ENCODE measurements at places on chromosomes 1 and 21. TPM values are rescaled to one million over a fixed set of nuclear protein-coding genes. Genes with fewer than 3 reads are reported as not detected.
A peak's percentile ranks its signal among the peaks of the same experiment; 100 is the strongest.

DNA sequence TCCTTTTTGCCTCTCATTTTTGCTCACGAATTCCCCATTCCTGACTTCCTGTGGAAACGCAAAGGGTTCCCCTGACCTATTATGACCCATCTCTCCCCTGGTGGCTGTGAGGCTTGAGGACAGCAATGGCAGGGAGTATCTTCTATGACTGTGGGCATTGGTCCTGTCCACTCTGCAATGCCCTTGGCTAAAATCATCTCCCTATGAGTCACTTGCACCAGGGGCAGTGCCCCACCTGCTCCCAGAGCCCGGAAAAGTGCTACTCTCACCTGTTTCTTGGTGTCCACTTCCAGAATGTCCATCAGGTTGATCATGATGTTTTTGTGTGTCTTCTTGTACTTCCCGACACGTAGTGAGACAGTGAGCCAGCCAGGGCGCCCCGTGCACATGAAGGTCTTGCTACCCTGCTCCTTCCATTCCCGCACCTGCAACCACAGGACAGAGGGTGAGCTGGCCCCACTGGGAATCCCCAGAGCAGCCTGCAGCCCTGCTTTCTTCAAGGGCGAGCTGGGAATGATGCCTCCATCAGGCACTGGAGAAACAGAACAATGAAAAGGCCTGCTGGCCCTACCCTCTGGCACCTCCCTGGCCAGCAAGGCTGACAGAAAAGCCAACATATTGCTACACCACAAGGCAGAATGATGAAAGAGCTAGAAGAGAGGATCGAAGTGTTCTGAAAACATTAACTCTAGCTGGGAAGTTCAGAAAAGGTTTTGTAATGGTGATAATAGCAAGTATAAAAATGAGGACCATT lies 3.5 kb downstream of the DHCR24 start:
- no peaks in the 10 kb centered on the region for H3K27me3 ChIP-seq
- no peak overlapping the region for H3K4me3 ChIP-seq
- no peak for DNase-seq
- peaks cover 24% of the 10 kb centered on the region for H3K4me1 ChIP-seq

- no peaks in the 10 kb centered on the region for H3K4me1 ChIP-seq
- H3K27ac ChIP-seq = no peak overlapping the region
- H3K36me3 ChIP-seq = no peaks in the 10 kb centered on the region
- DNase-seq = no peak
- no peak overlapping the region for H3K4me3 ChIP-seq
These were observed 13.5 kb upstream of the BCL10 start for GRCh38 chr1:85289848-85290335.

DNA sequence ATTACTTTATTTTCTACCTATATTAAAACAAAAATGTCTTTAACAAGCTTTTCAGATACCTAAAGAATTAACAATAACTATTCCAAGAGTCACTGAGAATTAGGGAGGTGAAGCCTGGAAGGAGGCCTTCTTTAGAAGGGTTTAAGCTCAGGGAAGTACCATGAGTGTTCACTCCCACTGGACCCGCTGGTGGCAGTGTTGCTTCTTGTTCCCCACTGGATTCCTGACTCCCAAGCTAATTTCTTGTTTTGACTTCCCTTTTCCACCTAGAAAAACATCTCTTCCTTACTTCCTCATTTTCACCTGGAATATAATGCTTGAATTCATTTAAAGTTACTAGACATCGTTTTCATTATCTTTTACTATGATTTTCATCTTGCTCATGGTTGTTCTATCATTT lies 264.2 kb downstream of the HMCN1 start:
- H3K27ac ChIP-seq = no peak overlapping the region
- no peak for DNase-seq
- no peaks in the 10 kb centered on the region for H3K4me1 ChIP-seq
- H3K27me3 ChIP-seq = no peaks in the 10 kb centered on the region

Gene OR2C3
- not detected for total RNA-seq

GRCh38 chr21:20647607-20648006 lies 350.6 kb upstream of the NCAM2 start:
- no peaks in the 10 kb centered on the region for H3K36me3 ChIP-seq
- no peak overlapping the region for H3K4me3 ChIP-seq
- no peaks in the 10 kb centered on the region for H3K27me3 ChIP-seq

Gene SLC2A5
- 21.3 TPM for total RNA-seq

Gene RLF
- total RNA-seq = 11.2 TPM

DNA sequence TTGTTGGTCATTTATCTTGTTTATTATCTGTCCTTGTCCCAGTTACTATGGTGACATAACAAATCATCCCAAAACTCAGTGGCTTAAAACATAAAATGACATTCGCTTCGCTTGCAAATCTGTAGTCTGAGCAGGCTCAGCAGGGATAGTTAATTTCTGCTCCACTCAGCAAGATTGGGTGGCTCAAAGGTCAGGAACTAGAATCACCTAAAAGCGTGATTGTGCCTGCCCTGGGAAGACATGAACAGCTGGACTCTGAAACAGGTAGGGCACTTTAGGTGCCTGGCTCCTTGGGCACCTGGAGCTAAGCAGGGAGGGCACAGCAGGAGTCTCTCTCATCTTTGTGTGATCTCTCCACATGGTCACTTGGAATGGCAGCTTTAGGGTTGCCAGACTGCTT lies 14.7 kb upstream of the TRAF3IP3 start:
- H3K27ac ChIP-seq = no peak overlapping the region
- H3K4me1 ChIP-seq = no peaks in the 10 kb centered on the region
- H3K4me3 ChIP-seq = no peak overlapping the region
- H3K36me3 ChIP-seq = no peaks in the 10 kb centered on the region

- no peak for DNase-seq
- H3K4me1 ChIP-seq = peaks cover 26% of the 10 kb centered on the region
- no peak within 1 kb of the TSS for H3K4me3 ChIP-seq
These were observed at the start of gene BEST4 for GRCh38 chr1:44788120-44788860. TSS of gene BEST4 (minus strand) at chr1:44788170. CDS start at chr1:44787705, 465 bp downstream.

GRCh38 chr1:147613506-147613905 lies 56.8 kb downstream of the ACP6 start:
- no peak for DNase-seq
- no peak overlapping the region for H3K27ac ChIP-seq
- no peaks in the 10 kb centered on the region for H3K36me3 ChIP-seq
- no peaks in the 10 kb centered on the region for H3K4me1 ChIP-seq
- H3K4me3 ChIP-seq = no peak overlapping the region

Gene UCK2
- 48.0 TPM for total RNA-seq

DNA sequence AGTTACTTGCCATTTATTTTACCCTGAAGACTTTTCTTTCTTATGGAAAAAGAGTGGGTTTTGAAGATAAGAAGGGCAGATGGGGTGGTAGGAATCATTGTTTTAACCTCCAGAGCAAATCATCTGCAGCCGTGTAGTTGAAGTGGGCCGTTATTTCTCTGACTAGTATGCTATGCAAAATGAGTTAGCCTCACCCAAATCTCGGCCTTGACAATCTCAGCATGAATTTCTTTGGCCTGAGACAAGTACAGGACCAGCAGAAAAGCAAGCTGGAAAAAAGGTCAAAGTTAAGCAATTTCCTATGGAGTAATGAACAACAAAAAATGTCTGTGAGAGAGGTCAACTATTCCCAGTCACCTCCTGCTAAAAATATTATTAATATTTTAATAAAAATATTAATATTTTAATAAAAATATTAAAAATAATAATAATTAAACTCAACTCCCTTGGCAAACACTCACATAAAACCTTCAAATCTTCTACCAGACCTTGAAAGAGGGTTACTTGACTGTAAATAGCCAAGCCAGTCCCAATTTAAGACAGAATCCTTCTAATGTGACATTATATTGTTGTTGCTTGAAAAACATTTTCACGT lies 6.8 kb upstream of the TEKT2 start:
- no peaks in the 10 kb centered on the region for H3K36me3 ChIP-seq
- H3K27me3 ChIP-seq = no peaks in the 10 kb centered on the region
- no peak for DNase-seq
- H3K4me1 ChIP-seq = no peaks in the 10 kb centered on the region

GRCh38 chr1:150234566-150235293 lies 1.2 kb downstream of the ANP32E start:
- no peaks in the 10 kb centered on the region for H3K36me3 ChIP-seq
- peak overlapping the region; percentile 98 for H3K27ac ChIP-seq
- peak; percentile 87 for DNase-seq
- H3K27me3 ChIP-seq = no peaks in the 10 kb centered on the region

Gene TMPRSS2
- total RNA-seq = 65.3 TPM

- H3K4me1 ChIP-seq = peaks cover 37% of the 10 kb centered on the region
- H3K36me3 ChIP-seq = no peaks in the 10 kb centered on the region
- H3K27ac ChIP-seq = peak overlapping the region; percentile 73
- no peaks in the 10 kb centered on the region for H3K27me3 ChIP-seq
- DNase-seq = no peak
- H3K4me3 ChIP-seq = no peak overlapping the region
These were observed 36.1 kb downstream of the EIF2D start for GRCh38 chr1:206575894-206576737.

Gene CLDN17
- total RNA-seq = not detected

DNA sequence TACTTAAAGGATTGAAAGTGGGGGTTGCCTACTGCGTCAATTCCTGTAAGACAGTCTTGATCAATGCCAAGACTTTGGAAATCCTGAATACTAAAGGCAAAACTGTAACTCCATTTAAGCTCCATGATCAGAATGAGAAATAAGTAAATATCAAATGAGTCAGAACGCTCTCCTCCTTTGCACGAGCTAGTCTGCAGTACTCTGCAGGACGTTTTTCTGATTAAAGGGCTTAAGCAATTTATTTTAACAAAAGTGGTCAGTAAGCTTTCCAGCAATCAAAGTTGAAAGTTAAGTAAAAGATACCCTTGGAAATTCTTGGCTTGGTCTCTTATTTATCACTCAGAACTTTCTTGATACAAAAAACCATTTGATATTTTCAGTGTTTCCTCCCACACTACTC lies 35.7 kb upstream of the ARHGAP29 start:
- no peaks in the 10 kb centered on the region for H3K27me3 ChIP-seq
- H3K4me1 ChIP-seq = peaks cover 5% of the 10 kb centered on the region
- no peak overlapping the region for H3K4me3 ChIP-seq
- no peak overlapping the region for H3K27ac ChIP-seq
- DNase-seq = no peak

DNA sequence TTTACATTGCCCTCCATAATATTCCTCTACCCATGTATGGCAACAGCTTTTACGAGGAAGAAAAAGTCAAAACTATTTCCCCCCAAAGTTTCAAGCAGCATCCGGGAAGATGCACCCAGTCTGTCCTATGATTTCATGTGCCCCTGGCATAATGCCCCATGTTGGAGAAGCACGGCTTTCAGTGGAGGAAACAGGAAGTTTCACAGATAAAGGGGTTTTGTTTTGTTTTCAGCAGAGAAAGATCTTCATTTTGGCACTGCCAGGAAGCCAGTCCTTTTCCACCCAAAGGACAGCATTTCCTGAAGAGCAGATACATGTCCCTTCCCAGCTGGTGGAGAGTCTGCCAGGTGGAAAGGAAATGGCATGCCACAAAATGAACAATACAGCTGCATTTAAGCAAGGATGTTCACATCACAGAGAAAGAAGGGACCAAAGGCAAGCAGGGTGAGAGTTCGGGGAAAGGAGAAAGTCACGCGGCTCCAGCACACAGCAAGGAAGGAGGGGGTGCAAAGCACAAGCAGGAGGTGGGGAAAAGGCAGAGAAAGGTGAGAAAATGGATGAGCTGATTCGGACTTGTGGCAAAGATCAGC lies 95.3 kb upstream of the HIVEP3 start:
- H3K4me3 ChIP-seq = no peak overlapping the region
- no peaks in the 10 kb centered on the region for H3K27me3 ChIP-seq
- DNase-seq = no peak
- H3K4me1 ChIP-seq = peaks cover 10% of the 10 kb centered on the region

Gene CRNN
- total RNA-seq = not detected

Gene TDRD5
- total RNA-seq = 1.8 TPM

Gene BTBD19
- total RNA-seq = 1.9 TPM

Gene LMX1A
- not detected for total RNA-seq

DNA sequence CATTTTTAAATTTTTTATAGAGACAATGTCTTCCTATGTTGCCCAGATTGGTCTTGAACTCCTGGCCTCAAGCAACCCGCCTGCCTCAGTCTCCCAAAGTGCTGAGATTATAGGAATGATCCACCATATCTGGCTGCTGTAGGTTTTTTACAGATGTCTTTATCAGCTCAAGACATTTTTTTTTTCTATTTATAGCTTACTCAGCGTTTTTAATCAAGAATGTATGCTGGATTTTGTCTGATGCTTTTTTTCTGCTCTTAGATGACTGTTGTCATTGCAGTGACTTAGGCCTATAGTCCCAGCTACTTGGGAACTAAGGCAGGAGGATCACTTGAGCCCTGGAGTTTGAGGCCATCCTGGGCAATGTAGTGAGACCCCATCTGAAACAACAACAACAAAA lies 72.5 kb downstream of the POFUT2 start:
- no peak overlapping the region for H3K4me3 ChIP-seq
- no peaks in the 10 kb centered on the region for H3K27me3 ChIP-seq
- no peak for DNase-seq
- H3K4me1 ChIP-seq = no peaks in the 10 kb centered on the region
- no peaks in the 10 kb centered on the region for H3K36me3 ChIP-seq
- H3K27ac ChIP-seq = no peak overlapping the region

- no peaks in the 10 kb centered on the region for H3K36me3 ChIP-seq
- no peak overlapping the region for H3K4me3 ChIP-seq
- peaks cover 6% of the 10 kb centered on the region for H3K4me1 ChIP-seq
- no peak for DNase-seq
- peak overlapping the region; percentile 65 for H3K27ac ChIP-seq
These were observed 127.0 kb downstream of the MRPS6 start for GRCh38 chr21:34200288-34200905.

Gene OR2T11
- total RNA-seq = not detected

GRCh38 chr1:231799363-231799986 lies 172.9 kb downstream of the DISC1 start:
- no peak for DNase-seq
- H3K27ac ChIP-seq = no peak overlapping the region
- no peak overlapping the region for H3K4me3 ChIP-seq
- no peaks in the 10 kb centered on the region for H3K27me3 ChIP-seq

Gene ASTN1
- total RNA-seq = 0.27 TPM

Gene PTPN22
- total RNA-seq = 28.1 TPM

GRCh38 chr1:178694923-178695525 lies 30.0 kb upstream of the RALGPS2 start:
- DNase-seq = no peak
- H3K36me3 ChIP-seq = no peaks in the 10 kb centered on the region
- H3K27me3 ChIP-seq = no peaks in the 10 kb centered on the region
- no peaks in the 10 kb centered on the region for H3K4me1 ChIP-seq

- peaks cover 68% of the 10 kb centered on the region for H3K4me1 ChIP-seq
- peak overlapping the region; percentile 96 for H3K27ac ChIP-seq
- peak overlapping the region; percentile 24 for H3K4me3 ChIP-seq
- H3K36me3 ChIP-seq = no peaks in the 10 kb centered on the region
- no peaks in the 10 kb centered on the region for H3K27me3 ChIP-seq
- DNase-seq = peak; percentile 51
These were observed 8.7 kb upstream of the TNFRSF14 start for GRCh38 chr1:2547210-2548067.

DNA sequence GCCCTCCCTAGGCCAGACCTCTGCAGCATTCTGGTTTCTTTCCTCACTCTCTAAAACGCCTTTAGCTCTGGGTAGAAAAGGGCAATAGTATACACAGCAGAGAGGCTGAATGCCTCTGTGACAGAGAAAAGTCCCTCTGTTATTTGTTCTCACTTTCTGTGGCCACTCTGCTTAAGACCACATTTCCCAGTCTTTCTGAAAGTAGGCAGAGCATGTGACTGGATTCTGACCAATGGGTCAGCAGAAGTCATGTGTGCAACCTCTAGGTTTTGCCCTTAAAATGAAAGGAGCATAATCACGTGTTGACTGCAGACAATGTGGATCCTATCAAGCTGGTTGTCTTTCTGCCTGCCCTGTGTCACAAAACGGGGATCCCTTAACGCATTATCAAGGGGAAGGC lies 79.7 kb upstream of the MARK1 start:
- H3K27me3 ChIP-seq = no peaks in the 10 kb centered on the region
- DNase-seq = no peak
- H3K4me1 ChIP-seq = no peaks in the 10 kb centered on the region
- H3K36me3 ChIP-seq = no peaks in the 10 kb centered on the region

Gene AGTRAP
- 25.8 TPM for total RNA-seq
